ENCODE measurements at places on chromosomes 5 and 9.

- DNase-seq = no peak
Measured at GRCh38 chr9:95313010-95313498, 4.5 kb downstream of the FANCC start.

- DNase-seq = no peak
Measured at GRCh38 chr5:81948349-81948748, 23.5 kb upstream of the ATG10 start.

GRCh38 chr9:92637326-92637725, 32.6 kb downstream of the IPPK start:
- DNase-seq = no peak

DNA sequence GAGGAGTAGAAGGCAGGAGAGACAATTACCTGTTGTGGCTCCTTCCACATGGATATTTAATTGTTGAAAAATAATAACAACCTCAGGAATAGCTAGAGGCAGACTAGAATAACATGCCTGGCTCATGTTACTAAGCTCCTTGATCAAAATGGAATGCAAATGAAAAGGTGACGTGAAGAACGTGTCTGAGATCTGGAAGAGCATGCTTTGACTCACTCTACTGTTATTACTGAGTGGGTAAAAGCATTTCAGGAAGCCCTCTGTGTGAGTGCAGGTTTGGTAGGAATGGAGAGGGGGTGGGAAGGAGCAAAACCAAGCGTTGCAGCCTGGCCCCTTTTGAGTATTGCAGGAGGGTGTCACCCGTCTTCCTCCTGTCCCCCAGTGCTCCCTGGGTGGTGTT, 84.8 kb downstream of the EQTN start:
- DNase-seq = no peak

DNA sequence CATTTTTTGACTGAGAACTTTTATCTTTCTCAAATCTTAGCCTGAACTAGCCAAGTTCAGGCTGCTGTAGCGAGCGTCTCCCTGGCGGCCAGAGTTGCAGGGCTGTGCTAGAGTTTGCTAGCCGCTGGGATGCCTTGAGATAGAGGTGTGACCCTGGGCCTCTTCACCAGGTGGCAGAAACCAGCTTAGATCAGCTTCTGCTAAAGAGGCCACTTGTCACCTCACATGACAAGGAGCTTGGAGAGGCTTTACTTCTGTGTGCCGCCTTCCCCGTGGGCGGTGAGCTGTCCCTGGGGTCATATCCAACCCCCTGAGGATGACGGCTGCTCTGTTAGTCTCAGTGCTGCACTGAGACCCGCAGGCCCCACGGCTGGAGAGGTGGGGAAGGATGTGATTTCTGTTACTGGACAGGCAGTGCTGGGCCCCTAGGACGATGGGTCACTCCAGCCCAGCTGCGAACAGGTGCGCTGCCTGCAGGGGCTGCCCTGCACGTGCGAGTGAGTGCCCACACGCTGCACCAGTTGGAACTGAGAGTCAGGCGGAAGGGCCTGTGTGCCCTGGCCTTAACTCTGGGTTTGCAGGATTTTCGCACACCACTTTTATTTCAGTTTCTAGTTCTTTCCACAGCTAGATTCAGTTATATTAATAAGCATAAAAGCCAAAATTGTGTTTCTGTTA, 63.8 kb downstream of the EHMT1 start:
- no peak for DNase-seq

GRCh38 chr5:164188733-164189148, 683.3 kb downstream of the MAT2B start:
- DNase-seq = no peak

DNA sequence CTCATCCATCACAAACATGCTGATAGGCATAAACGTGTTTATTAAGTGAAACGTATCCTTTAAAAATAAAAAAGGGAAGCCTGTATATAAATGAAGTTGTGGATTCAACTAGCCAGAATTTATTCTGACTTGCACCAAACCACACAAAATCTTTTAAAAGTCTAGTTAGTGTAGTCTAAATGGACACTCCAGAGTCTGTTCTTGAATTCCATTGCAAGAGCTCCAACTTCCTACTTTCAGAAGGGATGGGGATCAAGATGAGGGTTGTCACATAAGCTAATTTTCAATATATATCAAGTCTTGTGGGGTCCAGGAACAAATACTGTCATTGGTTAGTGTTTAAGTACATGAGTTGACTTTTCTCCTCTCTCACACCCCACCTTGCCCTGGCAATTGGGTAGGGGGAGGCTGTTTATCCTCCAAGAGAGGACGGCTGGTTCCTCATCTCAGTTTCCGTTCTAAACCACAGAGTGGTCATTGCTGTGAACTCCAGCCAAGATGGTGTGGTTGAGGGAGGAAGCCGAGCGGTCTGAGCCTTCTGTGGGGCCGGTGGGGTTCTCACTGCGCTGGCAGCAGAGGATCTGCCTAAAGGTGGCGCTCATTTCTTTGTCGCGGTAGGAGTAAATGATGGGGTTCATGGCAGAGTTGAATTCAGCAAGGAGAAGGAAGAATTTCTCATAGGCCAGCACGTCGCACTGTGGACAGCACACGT, 163.2 kb downstream of the LPAR1 start:
- peak; percentile 99 for DNase-seq

GRCh38 chr5:179873588-179874110, 15.0 kb upstream of the MRNIP start:
- DNase-seq = no peak

DNA sequence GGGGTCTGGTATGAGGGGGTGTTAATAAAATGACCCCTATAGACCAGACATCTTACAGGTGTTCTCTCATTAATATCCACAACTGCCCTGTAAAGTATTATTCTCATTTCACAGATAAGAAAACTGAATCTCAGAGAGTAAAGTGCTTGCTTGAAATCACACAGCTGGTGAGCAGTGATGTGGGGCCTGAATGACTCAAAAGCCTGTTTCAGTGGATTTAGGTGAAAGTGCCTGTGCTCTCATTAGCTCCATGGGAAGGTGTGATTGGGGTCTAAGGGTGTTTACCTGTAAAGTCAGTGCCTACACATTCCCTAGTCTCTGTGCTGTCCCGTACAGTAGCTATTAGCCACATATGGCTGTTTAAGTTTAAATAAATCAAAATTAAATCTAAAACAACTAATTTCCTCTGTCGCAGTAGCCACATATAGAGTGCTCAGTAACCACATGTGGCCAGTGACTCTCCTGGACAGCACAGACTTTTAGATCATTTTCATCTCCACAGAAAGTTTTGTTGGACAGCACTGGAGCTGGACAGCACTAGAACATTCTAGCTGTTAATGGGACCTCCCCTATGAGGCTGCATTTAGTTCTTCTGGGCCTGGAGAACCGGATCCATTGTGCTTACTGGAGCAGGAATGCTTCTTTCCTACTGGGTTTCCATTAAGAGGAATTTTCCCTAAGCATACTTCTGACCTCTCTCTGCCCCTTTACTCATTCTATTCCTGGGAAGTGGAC, 52.5 kb upstream of the SEMA6A start:
- no peak for DNase-seq

DNA sequence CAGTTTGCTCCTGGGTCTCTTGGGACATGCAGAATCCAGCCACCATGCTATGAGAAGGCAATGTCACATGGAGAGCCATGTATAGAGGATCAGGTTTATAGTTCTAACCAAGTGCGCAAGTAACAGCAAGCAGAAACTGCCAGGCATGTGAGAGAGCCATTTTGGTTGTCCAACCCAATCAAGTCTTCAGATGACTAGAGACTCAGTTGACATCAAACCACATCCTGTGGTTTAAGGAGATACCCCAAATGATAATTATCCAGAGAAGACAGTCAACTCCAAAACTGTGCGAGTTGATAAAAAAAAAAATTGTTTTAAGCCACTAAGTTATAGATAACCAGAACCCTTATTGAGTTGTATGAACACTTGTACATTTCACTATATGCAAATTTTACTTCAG, 40.2 kb downstream of the TMEM232 start:
- DNase-seq = no peak

GRCh38 chr9:79233542-79233941, 338.2 kb upstream of the TLE4 start:
- peak; percentile 37 for DNase-seq

GRCh38 chr9:128972956-128973355, 25.5 kb downstream of the NUP188 start:
- no peak for DNase-seq

- DNase-seq = no peak
Measured at GRCh38 chr5:170151097-170151831, 45.6 kb downstream of the FOXI1 start.

DNA sequence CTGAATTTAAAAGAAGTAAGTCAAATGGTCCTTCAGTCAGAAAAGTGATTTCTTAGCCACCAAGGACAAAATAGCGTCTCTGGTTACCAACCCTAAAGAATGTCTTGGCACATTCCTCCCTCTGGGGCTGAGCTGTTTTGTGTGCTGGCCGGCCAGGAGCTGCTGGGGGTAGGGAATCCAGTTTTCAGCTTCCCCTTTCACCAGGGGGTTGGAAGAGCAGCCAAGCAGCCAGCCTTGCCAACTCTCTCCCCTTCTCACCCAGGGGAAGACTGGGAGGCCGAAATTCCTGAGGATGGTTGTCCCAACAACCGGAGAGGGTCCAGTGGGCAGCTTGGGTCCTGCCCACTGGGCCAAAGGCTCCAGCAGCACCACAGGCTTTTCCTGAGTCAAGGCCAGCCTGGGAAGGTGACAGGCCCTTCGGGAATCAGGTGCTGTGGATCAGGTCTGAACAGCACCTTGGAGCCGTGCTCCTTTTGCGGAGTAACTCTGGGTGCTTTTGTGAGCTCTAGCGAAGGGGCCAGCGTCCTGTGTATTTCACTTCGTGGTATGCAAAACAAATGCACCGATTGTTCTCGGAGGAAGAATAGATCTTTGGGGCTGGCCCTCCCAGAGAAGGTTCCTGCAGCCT, 4.2 kb downstream of the WWC1 start:
- peak; percentile 9 for DNase-seq
